ENCODE measurements at places on chromosomes 16 and 17.

DNA sequence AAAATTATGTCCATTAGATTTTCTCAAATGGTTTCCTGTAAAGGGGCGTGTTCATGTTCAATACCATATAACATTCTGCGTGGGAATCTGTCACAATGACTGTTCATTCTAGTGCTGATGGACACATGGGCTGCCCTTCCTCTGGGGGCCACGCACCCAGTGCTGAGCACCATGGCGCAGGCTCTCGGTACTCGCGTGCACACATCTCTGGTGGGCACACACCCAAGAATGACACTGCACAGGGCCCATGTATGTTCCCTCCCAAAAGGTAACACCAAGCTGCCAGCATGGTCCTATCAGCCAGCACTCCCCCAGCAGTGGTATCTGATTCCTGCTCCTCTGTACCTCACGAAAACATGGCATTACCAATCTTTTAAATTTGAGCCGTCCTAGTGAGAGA, 13.7 kb downstream of the B9D1 start:
- DNase-seq: no peak

- DNase-seq: no peak
Observed at GRCh38 chr17:13562271-13562800, 39.4 kb downstream of the HS3ST3A1 start.

- DNase-seq: peak; percentile 75
Observed at GRCh38 chr17:78390241-78391050, 12.0 kb downstream of the PGS1 start.

GRCh38 chr17:82909322-82909904, 69.6 kb upstream of the ZNF750 start:
- no peak for DNase-seq

DNA sequence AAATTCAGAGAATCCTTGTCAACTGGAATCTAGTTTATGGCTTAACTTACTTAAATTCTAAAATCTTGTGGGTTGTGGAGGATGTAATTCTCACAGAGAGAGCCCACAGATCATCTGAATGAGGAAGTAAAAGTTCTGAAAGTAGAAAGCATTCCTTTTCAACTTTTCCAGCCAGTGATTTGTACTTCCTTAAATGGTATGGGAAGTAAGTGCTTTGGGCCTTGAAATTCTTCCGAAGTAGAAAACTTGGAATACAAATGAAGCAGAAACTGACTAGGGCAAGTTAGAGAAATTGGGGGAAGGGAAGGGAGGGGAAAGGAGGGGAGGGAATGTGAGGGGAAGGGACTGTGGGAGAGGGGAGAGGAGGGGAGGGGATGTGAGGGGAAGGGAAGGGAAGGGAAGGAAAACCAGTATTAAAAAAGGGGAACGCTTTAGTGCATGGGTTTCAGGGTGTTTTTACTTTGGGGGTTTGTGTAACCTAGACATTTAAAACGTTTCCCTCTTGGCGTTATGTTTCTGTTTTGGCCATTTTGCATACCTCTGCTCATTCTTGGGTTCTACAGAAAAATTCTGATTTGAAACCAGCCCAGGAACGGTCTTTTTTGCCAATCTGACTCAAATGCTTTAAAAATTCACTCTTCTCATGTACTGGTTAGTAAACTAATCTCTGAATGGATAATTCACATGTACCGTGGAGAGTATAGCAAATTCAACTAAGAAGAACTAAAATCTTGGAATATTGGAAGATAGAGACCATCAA, 15.5 kb upstream of the SNTB2 start:
- peak; percentile 88 for DNase-seq

DNA sequence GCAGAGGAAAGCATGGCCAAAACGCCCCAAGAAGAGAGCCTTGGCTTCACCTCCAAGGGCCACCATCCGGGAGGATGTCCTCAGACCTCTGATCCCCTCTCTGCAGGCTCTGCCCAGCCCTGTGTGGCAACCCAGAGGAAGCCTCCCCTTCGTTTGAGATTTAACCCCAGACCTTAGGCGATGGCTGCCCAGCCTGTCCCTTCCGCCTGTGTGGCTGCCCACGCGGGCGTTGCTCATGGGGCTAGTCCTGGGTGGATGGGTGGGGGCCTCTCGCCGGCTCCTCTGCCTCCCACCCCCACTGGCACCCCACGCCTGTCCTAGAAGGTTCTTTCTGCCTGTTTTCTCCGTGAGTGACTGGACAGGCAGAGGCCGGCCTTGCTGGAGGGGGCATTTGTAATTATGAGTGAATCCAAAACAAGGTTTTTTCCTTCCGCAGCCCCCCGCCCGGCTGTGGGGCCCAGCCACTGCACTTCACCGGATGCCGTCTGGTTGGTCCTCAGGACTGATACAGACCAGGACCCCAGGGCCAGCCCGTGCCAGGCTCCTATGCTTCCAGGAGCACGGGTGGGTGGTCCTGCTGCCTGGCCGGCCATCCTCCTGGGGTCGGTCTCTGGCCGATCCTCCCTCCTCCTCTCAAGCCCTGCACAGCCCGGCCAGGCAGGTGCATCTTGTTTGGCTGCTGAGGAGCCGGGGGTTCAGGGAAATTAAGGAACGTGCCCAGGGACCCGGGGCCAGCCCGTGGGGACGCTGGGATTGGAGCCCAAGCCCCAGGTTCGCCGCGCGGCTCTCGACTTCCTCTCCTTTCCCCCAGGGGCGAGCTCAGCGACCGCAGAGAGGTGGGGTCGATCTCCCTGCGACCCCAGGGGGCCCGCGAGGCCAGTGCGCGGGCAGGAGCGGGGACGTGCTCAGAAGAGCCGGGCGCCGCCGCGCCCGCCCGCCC, at the start of gene TMEM235:
Gene TMEM235 (plus strand): TSS at position 636 of the 940 bp plus-strand sequence. CDS start 393 bp downstream, outside the sequence.
- no peak for DNase-seq

GRCh38 chr17:78957128-78957527, 22.6 kb downstream of the LGALS3BP start:
- peak; percentile 82 for DNase-seq

- no peak for DNase-seq
Observed at GRCh38 chr17:43753493-43754129, 5.0 kb downstream of the SOST start.

GRCh38 chr17:54881255-54881972, 19.2 kb upstream of the TOM1L1 start:
- no peak for DNase-seq

- DNase-seq: no peak
Observed at GRCh38 chr17:71974051-71974450, 146.8 kb upstream of the SOX9 start.

- DNase-seq: no peak
Observed at GRCh38 chr17:43901861-43902589, 5.3 kb downstream of the MPP2 start.

GRCh38 chr17:78359997-78360370, at the start of gene SOCS3:
TSS of gene SOCS3 (minus strand) at chr17:78360077. CDS start at chr17:78359095, 982 bp downstream.
- peak; percentile 100 for DNase-seq

- no peak for DNase-seq
Observed at GRCh38 chr16:19153876-19154275, 14.2 kb upstream of the SYT17 start.

GRCh38 chr17:45229681-45230409, 8.2 kb downstream of the FMNL1 start:
- DNase-seq: no peak

- DNase-seq: no peak
Observed at GRCh38 chr17:32955155-32955554, 27.2 kb downstream of the TMEM98 start.

GRCh38 chr17:31487648-31488263, 96.3 kb downstream of the RAB11FIP4 start:
- DNase-seq: peak; percentile 67

GRCh38 chr16:68190736-68191510, 45.0 kb downstream of the ESRP2 start:
- DNase-seq: no peak

DNA sequence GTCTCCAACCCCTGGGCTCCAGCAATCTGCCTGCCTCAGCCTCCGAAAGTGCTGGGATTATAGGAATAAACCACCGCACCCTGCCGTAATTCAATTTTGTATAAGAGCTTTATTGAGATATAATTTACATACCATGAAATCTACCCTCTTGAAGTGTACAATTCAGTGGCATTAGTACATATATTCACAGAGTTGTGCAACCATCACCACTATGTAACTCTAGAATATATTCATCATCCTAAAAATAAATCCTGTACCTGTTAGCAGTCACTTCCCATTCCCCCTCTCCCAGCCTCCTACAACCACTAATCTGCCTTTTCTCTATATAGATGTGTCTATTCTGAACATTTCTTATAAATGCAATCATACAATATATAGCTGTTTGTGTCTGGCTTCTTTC, 26.1 kb downstream of the TOM1L2 start:
- DNase-seq: no peak

- DNase-seq: no peak
Observed at GRCh38 chr16:12291989-12292759, 315.6 kb downstream of the SNX29 start.

DNA sequence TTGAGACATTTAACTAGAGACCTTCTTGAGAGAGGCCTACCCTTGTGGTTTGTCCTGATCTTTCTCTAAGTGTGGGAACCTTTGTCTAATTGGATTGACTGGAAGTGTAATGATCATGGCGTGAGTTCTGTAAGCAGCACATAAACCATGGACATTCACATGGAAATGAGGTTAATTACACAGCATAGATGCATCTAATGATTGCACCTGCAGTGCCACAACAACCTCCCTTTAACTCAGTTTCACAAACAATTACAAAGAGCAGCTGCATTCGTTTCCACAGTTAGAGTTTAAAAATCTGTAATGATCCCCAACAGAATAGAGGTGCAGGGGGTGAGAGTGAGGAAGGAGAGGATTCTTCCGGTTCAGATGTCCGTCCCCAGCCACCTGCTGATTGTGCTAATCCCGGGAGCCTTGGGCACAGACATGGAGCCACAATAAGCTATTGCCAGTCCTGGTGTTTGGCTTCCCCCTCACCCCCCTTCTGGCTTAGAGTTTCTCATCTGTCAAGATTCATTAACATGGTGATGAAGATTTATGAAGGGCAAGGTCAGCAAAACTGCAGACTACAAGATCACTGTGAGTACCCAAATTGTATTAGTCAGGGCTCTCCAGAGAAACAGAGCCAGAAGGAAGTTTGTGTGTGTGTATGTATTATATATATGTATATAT, 659.2 kb upstream of the SOX9 start:
- peak; percentile 52 for DNase-seq

DNA sequence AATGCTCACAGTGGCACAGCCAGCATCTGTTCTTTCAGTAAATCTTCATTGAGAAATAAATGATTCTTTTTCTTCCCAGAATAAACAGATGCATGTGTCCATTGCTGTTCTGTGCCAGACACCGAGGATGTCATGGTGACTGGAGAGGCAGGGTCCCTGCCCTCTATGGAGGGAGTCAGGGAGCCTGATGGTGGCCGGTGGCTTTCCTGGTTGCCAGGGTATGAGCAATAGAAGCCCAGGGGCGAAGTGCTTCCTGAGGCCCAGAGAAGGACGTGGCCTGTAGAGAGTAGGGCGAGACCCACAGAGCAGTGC, 29.9 kb upstream of the NUDT16L1 start:
- no peak for DNase-seq

GRCh38 chr16:87701505-87701921, 64.3 kb downstream of the KLHDC4 start:
- no peak for DNase-seq

GRCh38 chr17:8288336-8289102, at the start of gene RANGRF:
TSS of gene RANGRF (plus strand) at chr17:8288670. CDS start at chr17:8288789, 119 bp downstream.
- DNase-seq: peak; percentile 92

GRCh38 chr16:75280331-75280804, 28.9 kb upstream of the BCAR1 start:
- DNase-seq: no peak

- DNase-seq: no peak
Observed at GRCh38 chr17:49574945-49575678, 559 bp upstream of the NXPH3 start.

All from astrocyte of the hippocampus (primary cell).